ENCODE measurements at places on chromosomes 13 and 19. TPM values are rescaled to one million over a fixed set of nuclear protein-coding genes. Genes with fewer than 3 reads are reported as not detected.
A peak's percentile ranks its signal among the peaks of the same experiment; 100 is the strongest.

GRCh38 chr19:13629687-13630357 lies 123.5 kb upstream of the CACNA1A start:
- DNase-seq: no peak

DNA sequence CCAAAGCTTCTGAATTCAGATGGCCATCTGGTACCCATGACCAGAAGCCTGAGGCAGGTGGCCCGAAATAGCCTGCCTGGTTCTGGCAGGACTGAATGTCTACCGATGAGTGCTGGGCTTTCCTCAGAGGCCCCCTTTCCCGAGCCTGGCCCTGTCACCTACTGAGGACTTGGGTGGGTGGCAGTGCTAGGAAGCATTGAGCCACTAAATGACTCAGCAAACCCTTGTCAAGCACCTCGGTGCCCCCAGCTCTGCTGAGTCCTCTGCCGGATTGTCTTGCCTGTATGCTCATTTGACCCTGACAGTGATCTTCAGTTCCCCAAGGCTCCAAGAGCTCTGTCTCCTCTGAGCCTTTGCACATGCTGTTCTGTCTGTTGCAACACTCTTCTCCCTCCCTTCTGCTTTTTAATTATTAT lies 17.9 kb downstream of the PPP1R37 start:
- no peak for DNase-seq

GRCh38 chr19:19061506-19061905 lies 2.3 kb upstream of the SLC25A42 start:
- DNase-seq: peak; percentile 34

- DNase-seq: no peak
Measured at GRCh38 chr19:6766357-6767080, 716 bp downstream of the SH2D3A start.

DNA sequence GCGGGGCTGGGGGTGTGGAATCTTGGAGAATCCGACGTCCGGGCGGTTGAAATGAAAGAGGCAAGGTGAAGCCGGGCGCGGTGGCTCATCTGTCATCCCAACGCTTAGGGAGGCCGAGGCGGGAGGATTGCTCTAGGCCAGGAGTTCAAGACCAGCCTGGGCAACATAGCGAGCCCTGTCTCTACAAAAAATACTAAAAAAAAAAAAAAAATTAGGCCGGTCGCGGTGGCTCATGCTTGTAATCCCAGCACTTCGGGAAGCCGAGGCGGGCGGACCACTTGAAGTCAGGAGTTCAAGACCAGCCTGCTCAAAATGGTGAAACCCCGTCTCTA lies 225 bp upstream of the GARIN5A start:
- DNase-seq: no peak

DNA sequence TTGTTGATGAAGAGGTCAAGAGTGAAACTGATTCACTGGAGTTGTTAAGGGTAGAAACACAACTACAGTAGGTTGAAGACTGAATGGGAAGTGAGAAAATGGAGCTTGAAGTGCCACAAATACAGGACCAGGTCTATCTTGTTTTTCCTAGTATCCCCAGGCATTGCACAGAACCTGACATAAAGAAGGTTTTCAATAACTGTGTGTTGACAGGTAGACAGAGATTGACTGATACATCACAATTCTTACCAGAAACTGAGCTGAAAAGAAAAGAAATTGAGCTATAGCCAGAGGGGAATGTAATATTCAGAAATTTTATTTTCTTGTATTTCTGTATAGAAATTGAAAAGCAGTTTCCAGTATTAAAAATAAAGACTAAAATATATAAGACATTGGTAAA lies 767.7 kb downstream of the PCDH17 start:
- no peak for DNase-seq

DNA sequence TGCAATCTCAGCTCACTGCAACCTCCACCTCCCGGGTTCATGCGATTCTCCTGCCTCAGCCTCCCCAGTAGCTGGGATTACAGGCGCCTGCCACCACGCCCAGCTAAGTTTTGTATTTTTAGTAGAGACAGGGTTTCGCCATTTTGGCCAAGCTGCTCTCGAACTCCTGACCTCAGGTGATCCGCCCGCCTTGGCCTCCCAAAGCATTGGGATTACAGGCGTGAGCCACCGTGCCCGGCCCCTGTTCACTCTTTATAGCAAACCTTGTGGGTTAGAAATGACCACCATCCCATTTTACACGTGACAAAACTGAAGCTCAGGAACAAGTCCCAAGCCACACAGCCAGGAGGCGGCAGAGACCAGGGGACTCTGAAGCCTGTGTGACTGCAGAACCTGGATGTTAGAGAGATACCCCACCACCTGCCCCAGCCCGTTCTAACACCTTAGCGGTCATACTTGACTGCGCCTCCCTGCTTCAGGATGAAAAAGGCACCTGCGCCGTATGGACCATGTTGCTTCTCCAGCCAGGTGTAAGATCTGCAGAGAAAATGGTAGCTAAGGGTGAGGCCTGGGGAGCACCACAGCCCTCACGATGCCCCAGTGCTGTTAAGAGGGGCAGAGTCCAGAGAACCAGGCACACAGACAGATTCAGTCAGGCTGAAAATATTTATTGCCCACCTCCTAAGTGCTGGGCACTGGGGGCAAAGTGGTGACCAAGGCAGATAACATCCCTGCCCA lies 3.6 kb downstream of the DMAC2 start:
- DNase-seq: no peak

DNA sequence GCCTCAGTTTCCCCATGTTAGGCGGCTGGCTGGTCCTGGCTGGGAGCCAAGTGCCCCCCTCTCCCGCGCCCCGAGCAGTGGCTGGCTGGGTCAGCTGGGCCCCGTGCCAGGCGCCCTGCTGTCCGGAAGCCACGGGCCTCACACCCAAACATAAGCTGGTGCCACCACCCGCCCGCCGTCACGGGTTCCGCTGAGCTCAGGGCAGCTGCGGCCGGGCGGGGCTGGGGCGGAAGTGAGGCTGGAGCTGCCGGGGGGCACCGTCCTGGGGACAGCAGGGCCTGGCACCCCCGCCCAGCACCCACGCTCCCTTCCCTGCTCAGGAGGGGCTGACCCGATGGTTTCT lies 19.3 kb downstream of the HCN2 start:
- DNase-seq: peak; percentile 64

DNA sequence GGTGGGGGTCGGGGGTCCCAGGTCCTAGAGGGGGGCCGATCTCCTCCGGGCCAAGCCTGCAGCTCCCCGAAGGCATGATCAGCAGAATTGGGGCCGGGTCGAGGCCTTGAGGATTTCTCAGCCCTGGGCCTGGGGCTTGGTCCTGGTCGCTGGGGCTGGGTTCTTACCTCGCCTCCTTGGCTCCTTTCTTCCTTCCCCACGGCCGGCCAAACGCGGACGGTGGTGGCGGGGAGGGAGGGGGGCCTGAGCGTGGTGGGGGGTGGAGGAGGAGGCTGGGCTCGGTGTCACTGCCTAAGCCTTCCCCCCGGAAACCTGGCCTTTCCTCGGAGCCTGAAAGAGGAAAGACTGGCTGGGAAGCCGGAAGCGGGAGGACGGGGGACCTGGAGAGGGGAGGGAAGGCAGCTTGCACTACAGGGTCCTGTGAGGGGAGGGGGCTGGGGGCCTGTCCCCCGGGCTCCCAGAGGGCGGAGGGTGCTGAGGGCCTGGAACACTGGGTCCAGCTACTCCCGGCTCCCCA lies at the start of gene ZNF579:
ZNF579 (minus strand) TSS at position 221 of the 517 bp plus-strand sequence. CDS start 1,209 bp downstream, outside the sequence.
- DNase-seq: peak; percentile 76

DNA sequence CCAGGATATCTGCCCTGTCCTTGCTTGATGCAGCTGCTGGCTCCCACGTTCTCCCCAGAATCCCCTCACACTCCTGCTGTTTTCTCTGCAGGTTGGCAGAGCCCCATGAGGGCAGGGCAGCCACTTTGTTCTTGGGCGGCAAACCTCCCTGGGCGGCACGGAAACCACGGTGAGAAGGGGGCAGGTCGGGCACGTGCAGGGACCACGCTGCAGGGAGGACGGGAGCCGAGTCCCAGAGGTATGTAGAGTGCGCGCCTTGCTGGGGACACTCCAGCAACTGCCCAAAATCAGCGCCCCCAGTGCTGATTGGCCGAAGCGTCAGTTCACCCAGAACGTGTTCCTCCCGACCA lies 30.3 kb upstream of the MIER2 start:
- no peak for DNase-seq

GRCh38 chr13:72970956-72971355 lies 87.8 kb upstream of the KLF5 start:
- DNase-seq: no peak

The SHISA2 gene
- 8.4 TPM for total RNA-seq

The MBD3L2 gene
- not detected for total RNA-seq

The RAB3A gene
- 2.5 TPM for total RNA-seq

Data from upper lobe of left lung (tissue), 6 donors.